ENCODE measurements at places on chromosomes 3 and 15.

DNA sequence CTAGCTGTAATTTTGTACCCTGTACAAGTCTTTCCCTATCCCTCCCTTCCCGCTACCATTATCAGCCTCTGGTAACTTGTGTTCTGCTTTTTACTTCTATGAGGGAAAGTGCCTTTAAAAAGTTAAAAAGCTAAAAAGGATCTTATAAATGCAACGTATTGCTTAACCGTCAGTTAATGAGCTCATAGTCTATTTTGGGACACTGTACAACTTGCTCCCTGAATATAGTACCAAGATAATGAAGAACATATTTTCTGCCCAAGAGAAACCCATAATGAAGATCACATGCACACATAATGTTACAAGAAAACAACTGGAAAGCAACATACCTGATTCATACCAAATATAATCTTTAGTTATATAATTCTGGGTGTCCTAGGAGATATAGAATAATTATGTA is 22.6 kb downstream of the ZIC1 start:
- DNase-seq, result no peak

GRCh38 chr3:144953959-144954358 is 982.3 kb downstream of the DIPK2A start:
- no peak for DNase-seq

- no peak for DNase-seq
Measured at GRCh38 chr3:129000742-129001100, 383 bp upstream of the EFCC1 start.

- no peak for DNase-seq
Measured at GRCh38 chr15:68177742-68178141, 27.4 kb downstream of the CALML4 start.
